Endothelial cell of umbilical vein (primary cell): ENCODE measurements at places on chromosomes 5 and 9. TPM values are rescaled to one million over a fixed set of nuclear protein-coding genes. Genes with fewer than 3 reads are reported as not detected.

DNA sequence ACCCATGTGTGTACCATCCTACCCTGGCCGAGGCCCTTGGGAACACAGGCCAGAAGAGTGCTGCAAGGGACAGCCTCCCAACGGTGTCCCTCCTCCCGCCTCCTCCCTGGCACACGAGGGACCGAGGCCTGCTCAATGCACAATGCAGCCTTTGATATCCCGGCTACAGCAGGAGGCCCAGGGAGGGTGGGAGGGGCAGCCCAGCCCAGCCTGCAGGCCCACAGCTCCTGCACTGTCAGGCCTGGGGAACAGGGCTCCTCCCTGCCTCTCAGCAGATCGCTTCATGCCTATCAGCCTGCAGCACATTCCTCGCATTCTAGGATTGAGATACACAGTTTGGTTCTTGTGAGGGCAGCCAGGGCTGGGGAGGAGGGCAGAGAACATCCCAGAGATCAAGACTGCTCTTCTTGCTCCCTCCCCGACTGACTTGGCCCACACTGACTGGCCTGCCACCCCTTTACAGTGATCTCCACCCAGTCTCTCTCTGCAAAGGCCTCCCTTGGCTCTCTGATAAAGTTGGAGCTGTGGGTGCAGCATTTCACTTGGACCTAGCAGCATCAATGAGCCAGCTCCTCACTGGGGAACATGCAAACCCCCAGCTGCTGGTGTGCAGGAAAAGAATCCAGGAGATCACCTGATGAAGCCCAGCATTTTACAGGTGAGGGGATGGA, at the start of gene SH3TC2:
TSS of gene SH3TC2 (minus strand) at position 46 of the 671 bp plus-strand sequence. CDS start at position 6, 40 bp downstream.
- no peaks in the 10 kb centered on the region for H3K36me3 ChIP-seq
- H3K27ac ChIP-seq: peak within 1 kb of the TSS; percentile 97
- peaks cover 39% of the 10 kb centered on the region for H3K4me1 ChIP-seq
- H3K4me3 ChIP-seq: no peak within 1 kb of the TSS
- DNase-seq: peak; percentile 28

GRCh38 chr9:26727471-26727870, 165.1 kb downstream of the CAAP1 start:
- no peaks in the 10 kb centered on the region for H3K36me3 ChIP-seq
- peaks cover 5% of the 10 kb centered on the region for H3K27me3 ChIP-seq
- no peak overlapping the region for H3K27ac ChIP-seq
- H3K4me3 ChIP-seq: no peak overlapping the region

- H3K4me1 ChIP-seq: no peaks in the 10 kb centered on the region
- no peak overlapping the region for H3K4me3 ChIP-seq
- DNase-seq: no peak
- no peaks in the 10 kb centered on the region for H3K27me3 ChIP-seq
Measured at GRCh38 chr9:27538647-27539046, 9.0 kb upstream of the MOB3B start.

DNA sequence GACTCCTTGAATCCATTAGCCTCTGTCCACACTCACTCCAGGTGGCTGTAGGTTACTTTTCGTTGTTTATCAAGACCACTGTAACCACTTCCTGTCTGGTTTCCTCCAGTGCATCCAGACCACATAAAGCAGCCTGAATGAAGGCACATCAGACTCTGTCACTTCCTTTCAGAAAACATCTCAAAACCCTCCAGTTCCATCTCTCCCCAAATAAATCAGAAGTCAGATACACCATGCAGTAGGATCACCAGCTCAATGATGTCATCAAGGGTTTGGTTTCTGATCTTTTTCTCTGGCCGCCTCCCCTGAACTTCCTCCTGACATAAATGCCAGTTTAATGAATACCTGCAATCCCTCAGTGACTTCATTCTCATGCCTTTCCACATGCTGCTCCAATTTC, 161.2 kb downstream of the ZNF462 start:
- H3K27me3 ChIP-seq: no peaks in the 10 kb centered on the region
- no peaks in the 10 kb centered on the region for H3K4me1 ChIP-seq
- no peak for DNase-seq
- H3K4me3 ChIP-seq: no peak overlapping the region
- no peaks in the 10 kb centered on the region for H3K36me3 ChIP-seq

Gene NOXA1
- total RNA-seq: 0.91 and 1.3 TPM in 2 replicates

Gene PTPRD
- total RNA-seq: 5.5 and 23.2 TPM in 2 replicates

- no peaks in the 10 kb centered on the region for H3K36me3 ChIP-seq
- no peak for DNase-seq
- peaks cover 2% of the 10 kb centered on the region for H3K27me3 ChIP-seq
- no peak overlapping the region for H3K27ac ChIP-seq
- no peaks in the 10 kb centered on the region for H3K4me1 ChIP-seq
Measured at GRCh38 chr5:170619869-170620268, 116.0 kb downstream of the KCNIP1 start.

Gene PDE6A
- total RNA-seq: not detected in 2 replicates

DNA sequence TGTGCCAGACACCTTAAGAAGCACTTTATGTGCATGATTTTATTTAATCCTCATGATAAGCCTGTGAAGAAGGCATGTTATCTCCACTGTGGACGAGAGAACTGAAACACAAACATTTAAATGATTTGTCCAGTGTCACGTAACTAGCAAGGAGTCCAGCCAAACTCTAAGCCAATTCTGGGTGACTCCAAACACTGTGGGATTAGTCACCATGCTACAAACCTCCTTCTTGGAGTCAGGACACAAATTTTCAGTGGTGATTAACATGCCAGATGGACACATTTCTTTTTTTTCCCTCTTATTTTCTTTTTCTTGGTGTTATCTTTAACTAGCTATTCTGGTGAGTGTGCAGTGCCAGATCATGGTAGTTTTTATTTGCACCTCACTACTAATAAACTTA, 316.8 kb downstream of the NDUFS4 start:
- no peaks in the 10 kb centered on the region for H3K4me1 ChIP-seq
- DNase-seq: no peak
- no peak overlapping the region for H3K27ac ChIP-seq
- H3K4me3 ChIP-seq: no peak overlapping the region

- no peaks in the 10 kb centered on the region for H3K36me3 ChIP-seq
- no peaks in the 10 kb centered on the region for H3K27me3 ChIP-seq
- peak; percentile 39 for DNase-seq
- no peak overlapping the region for H3K27ac ChIP-seq
Measured at GRCh38 chr9:120348951-120349429, 231.0 kb downstream of the CDK5RAP2 start.
